ENCODE measurements at places on chromosomes 2 and 18. TPM values are rescaled to one million over a fixed set of nuclear protein-coding genes. Genes with fewer than 3 reads are reported as not detected.

DNA sequence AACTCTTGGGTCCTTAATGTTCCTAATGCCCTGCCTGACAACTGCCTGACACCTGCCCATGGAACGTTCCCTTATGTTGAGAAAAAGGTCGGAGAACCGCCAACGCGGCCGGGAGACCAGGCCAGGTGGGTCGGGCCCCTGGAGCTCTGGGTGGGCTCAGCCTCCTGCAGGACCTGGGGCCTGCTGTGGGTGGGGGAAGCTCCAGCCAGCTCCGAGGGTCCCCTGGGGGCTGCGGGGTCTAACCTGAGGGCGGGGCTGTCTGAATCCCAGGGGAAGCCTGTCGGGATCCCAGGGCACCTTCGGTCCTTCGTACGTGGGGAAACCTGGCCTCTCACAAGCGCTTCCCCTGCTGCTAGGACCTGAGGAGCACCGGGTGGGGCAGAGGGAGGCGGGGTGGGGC lies 296.0 kb downstream of the NDUFA10 start:
- no peak for DNase-seq

The EVX2 gene
- not detected for polyA plus RNA-seq

The UGT1A3 gene
- not detected for polyA plus RNA-seq

The LYG1 gene
- 6.2 TPM for polyA plus RNA-seq

- no peak for DNase-seq
These were observed 81.4 kb downstream of the MYCN start for GRCh38 chr2:16021611-16022363.

- DNase-seq = no peak
These were observed 154.5 kb upstream of the RASGRP3 start for GRCh38 chr2:33321876-33322483.

The CTAGE1 gene
- polyA plus RNA-seq = not detected

The UGT1A8 gene
- polyA plus RNA-seq = not detected

- no peak for DNase-seq
These were observed 19.4 kb upstream of the DUSP2 start for GRCh38 chr2:96164459-96165184.

- no peak for DNase-seq
These were observed 270.4 kb downstream of the FIGN start for GRCh38 chr2:163465440-163465839.

GRCh38 chr2:237306787-237307170 lies 107.2 kb downstream of the COL6A3 start:
- no peak for DNase-seq

Data from renal cortex interstitium (tissue), 15 donors.